Activated T-cell treated with anti-CD3 and anti-CD28 coated beads for 48 hours (primary cell): ENCODE measurements at places on chromosomes 6 and 20.
A peak's percentile ranks its signal among the peaks of the same experiment; 100 is the strongest.

DNA sequence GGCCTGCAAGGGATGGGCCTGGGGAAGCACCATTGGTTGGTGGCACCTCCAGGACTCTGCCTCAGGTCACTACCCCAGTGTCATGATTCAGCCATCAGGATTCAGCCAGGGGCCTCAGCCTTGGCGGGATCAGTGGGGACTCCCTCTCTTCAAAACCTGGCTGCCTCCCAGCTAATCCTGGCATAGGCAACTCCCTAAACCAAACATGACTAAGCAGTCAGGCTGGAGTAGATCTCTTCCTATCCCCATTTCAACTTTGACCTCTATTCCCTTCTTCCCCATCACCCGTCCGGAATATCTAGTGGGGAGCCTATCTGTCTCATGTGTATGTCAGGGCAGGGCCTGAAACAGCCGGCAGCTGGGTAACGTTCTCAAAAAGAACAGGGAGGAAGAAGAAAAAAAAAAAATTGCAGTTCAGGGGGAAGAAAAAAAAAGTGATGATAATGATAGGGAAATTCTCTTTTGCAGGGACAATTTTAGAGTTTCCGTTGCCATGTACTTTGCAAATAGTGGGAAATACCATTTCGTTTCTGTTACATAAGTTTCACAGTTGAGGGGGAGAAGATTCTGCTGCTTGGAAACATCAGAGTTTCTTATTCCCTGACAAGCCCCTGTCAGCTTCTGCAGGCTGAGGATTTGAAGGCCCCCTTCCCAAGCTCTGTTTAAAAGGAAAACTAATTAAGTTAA lies 4.1 kb upstream of the PREX1 start:
- no peak for DNase-seq

DNA sequence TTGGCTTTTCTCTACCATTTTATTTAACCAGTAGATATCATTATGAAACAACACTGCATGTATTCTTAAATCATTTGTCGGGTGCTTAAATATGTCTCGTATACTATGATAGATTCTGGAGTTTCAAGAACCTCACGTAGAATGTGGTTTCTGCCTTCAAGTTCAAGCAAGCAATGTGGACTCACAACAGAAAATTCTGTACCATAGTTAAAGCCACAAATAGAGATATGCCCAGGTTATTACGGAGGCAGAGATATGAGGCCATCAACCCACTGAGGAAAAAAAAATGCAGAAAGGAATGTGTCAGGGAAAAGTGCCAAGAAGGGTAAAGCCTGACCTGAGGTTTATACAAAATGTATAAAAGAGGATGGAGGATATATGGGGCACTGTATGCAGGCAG lies 109.9 kb downstream of the GFRAL start:
- DNase-seq, result no peak

- DNase-seq, result no peak
Measured at GRCh38 chr6:41721414-41721813, 14.0 kb downstream of the TFEB start.

DNA sequence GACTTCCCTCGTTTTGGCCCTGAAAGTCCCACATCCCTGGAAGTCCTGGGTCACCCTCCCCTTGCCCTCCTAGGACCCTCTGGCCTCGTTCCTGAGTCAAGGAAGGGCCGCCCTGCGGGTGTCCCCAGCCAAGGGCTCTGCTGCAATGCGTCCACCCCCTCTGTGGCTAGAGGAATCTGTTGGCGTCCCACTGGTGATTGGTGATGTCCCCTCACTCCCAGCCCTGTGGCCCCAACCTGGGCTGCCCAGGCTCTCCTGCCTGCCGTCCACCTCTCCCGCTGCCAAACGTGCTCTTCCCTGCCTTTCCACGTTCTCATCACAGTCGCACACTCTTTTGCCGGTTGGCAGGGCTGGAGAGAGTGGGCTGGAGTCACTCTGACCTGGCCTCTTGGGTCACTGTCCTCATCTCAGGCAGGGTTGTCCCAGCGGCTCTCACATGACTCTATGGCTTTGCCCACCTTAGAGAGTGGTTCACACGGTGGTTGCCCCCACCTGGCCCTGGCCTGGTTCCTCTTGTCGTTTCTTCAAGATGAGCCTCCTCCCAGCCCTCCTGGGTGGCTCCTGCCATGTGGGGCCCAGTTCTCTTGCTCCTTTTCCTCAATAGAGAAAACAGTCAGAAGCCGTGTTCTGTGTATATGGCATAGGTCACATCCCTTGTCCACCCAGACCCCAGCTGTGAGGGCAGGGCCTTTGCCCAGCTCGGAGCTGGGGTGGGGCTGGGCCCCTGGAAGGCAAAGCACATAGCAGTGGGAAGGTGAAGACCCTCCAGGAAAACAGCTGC lies 100.9 kb downstream of the TMEM242 start:
- DNase-seq, result no peak

DNA sequence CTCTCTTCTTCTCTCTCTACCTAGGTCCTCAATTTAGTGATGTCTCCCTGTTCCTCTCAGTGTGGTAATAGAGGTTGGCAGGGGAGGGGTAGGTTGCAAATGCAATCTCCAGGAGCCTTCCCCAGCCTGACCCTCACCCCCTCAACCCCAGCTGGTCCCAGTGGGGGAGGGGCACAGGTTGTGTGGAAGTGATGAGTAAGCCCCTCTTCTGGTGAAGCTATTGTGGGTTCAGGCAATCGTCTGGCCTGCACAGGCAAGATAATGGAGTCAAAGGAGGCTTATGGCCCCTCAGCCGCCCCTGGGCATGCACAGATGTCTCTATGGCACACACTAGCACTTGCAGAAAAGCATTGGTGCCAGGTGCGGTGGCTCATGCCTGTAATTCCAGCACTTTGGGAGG lies 10.8 kb upstream of the ADA start:
- DNase-seq, result no peak

GRCh38 chr20:34528921-34529297 lies 12.7 kb downstream of the DYNLRB1 start:
- no peak for DNase-seq

DNA sequence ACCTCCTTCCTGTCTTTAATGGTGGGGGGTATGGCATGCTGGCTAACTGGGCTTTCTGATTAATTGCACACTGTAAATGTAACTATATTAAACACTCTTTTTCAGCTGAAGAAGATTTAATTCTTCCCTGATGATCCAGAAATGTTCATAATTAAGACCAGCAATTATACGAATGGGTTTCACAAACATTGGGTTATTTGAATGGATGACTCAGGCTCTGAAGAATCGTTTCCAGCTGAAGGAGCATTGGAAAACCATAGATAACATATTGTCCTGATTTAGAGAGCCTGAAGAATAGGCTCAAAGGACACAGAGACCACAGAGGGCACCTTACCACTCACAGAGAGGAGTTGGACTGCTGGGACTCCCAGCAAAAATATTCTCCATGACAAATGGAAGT lies 130.7 kb upstream of the SSTR4 start:
- DNase-seq, result no peak

DNA sequence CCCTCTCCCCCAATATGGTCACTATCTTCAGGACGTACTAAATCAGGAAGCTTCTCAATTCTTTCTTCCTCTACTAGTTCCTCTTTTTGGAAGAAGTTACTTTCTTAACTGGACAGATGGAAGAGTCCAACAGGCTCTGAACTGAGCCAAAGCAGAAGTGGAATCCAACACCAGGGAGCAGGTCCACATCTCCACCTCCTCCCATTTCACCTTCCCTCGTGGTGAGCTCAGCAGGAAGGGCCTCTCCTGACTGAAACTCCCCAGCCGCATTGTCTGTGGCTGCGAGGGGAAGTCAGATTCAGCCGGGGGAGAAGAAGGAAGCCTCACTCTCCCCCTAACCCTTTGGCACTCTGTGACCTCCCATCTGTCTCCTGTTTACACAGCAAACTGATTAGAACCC lies 63.8 kb upstream of the UST start:
- DNase-seq, result no peak

DNA sequence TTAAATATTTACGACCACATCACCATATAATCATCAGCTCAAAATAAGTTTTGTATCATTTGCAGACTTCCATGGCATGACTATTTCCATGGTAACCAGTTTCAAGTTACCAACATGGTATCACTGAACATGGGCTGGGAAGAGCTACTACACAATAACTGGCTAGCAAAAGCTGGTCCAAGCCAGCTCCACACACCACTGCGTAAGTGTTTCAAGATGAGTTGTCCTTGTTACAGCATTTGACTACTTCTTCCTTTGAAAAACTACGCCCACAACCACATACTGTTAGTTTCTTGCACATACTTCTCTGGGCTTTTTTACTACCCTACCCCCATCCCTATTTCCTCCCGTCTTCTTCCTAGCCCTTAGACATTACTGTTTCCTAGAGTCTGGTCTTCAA lies 8.5 kb downstream of the CD164 start:
- peak; percentile 45 for DNase-seq

- no peak for DNase-seq
Measured at GRCh38 chr6:142838821-142839685, 105.9 kb downstream of the HIVEP2 start.

GRCh38 chr20:22106308-22106938 lies 401.0 kb downstream of the PAX1 start:
- DNase-seq, result no peak

- DNase-seq, result no peak
Measured at GRCh38 chr6:27879837-27880236, 32.4 kb downstream of the OR2B2 start.

GRCh38 chr20:50475681-50476292 lies 34.4 kb upstream of the PTPN1 start:
- DNase-seq, result no peak

DNA sequence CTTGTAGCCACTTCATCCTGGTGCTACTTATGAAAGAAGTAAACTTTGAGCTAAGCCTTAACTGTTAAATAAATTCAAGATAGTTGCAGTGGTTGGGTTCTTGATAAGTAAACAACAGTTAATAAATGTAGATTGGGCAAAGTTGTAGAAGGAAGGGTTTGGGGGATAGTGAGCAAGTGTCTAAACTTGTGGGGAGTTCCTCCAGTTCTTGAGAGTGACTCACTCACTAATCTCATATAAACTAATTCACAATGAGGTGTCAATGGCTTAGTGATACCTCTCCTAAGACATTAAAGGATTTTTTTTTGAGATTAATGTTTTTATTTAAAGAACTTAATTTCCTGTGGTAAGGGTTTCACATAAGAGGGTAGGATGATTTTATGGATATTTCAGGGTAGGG lies 507.4 kb downstream of the BMP2 start:
- no peak for DNase-seq

GRCh38 chr6:12418946-12419345 lies 128.8 kb downstream of the EDN1 start:
- no peak for DNase-seq

- DNase-seq, result no peak
Measured at GRCh38 chr6:31639449-31639861, 13.0 kb downstream of the BAG6 start.

DNA sequence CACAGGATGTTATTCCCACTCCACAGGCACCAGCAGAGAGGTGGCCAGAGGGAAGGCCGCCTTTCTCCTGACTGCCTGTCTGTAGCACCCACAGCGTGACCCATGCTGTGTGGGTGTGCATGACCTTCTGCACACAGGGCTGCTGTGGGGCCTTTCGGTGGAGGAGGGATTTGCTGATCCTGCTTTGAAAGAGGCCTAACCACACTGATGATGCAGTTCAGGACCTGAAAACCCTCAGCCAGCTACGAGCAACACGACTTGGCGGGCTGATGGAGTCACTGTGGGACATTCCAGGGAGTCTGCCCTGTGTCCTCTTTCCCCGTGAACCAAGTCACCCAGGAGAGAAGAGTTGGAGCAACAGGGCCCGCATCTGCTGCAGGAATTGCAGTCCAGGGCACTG lies 49.1 kb downstream of the SYTL3 start:
- no peak for DNase-seq

DNA sequence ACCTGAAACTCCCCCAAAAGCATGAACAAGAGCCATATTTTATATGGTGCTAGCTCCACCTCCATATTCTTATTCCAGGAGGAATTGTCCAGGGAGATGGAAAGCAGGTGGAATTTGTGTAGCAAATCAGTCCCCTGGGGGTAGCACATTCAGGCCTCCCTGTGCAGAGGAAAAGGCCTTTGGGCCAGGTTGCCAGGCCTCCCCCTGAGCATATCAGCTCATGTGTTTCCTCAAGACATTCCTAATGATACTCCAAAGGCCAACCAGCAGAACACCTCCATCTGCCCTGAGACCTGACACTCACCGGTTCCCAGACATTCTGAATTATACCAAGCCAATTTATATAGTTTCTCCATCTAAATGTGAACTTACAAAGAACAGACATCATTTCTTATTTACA lies 2.6 kb upstream of the BANF2 start:
- no peak for DNase-seq

GRCh38 chr6:97714772-97715171 lies 431.8 kb upstream of the MMS22L start:
- DNase-seq, result no peak

DNA sequence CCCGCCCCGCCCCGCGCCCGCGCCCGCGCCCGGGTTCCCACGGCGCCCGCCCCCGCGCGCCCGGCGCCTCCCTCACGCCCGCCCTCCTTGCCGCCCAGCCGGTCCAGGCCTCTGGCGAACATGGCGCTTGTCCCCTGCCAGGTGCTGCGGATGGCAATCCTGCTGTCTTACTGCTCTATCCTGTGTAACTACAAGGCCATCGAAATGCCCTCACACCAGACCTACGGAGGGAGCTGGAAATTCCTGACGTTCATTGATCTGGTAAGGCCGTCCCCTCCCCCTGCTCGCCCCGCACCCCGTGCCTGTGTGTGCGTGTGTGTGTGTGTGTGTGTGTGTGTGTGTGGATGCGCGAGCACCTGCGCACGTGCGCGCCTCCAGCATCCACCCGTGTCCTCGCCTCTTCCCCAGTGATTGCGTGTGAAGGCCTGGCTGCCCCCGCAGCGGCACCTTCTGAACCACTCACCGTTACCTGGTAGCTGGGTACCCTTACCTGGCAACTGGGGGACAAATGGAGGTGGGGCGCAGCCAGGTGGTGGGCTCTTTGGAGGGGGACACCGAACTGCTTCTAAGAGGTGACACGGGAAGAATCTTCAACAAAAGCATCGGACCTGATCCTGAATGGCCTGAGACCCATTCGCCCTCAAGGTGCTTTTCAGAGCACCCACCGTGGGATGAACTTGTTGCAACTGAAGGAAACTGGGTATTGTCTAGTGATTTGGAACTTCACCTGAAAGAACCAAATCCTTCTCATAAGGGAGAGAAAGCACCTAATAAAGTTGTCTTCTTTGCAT lies at the start of gene AIG1:
Gene AIG1 (plus strand): TSS at position 84 of the 791 bp plus-strand sequence. CDS start 37 bp downstream, at position 121.
- peak; percentile 57 for DNase-seq

- DNase-seq, result no peak
Measured at GRCh38 chr6:168583126-168583525, 142.1 kb downstream of the SMOC2 start.

- DNase-seq, result no peak
Measured at GRCh38 chr6:168238159-168238909, 81.2 kb downstream of the DACT2 start.

GRCh38 chr6:148981515-148981914 lies 234.7 kb downstream of the UST start:
- DNase-seq, result no peak
